ENCODE measurements at places on chromosomes 16 and 17.
A peak's percentile ranks its signal among the peaks of the same experiment; 100 is the strongest.

DNA sequence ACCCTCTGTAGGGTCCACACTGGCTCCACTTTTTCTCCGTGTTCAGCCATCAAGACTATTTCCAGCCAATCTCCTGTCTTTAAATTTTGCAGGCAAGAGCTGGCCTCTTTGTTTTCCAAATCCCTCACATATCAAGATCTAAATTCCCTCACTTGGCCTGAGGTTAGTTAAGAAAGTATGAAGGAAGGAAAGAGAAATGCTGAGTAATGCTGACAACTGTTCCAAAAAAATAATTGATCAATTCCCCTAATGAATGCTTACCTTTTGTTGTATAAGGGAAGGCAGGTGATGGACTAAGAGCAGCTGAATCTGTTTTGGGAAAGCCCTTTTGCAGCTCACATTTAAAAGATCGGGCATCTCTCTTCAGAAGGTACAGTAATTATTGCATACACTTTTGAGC is 105.1 kb upstream of the KCNJ16 start:
- DNase-seq = no peak

DNA sequence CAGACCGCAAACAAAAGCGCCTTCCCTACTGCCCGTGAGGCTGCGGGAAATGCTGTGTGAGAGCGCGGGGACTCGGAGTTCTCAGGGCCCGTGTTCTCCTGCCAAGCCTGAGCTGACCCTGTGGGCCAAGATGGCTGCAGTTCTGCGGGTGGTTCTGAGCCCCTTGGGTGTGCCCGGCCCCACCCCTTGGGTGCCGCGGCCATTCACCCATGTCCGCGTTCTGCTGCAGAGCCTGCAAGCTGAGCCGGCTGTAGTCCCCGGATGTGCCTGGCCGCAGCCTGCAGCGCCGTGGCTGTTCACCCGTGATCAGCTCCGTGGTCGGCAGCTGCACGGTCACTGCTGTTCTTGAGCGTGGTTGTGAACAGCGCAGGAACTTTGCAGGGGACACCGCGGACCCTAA is 20.0 kb downstream of the ACSF3 start:
- DNase-seq = no peak

DNA sequence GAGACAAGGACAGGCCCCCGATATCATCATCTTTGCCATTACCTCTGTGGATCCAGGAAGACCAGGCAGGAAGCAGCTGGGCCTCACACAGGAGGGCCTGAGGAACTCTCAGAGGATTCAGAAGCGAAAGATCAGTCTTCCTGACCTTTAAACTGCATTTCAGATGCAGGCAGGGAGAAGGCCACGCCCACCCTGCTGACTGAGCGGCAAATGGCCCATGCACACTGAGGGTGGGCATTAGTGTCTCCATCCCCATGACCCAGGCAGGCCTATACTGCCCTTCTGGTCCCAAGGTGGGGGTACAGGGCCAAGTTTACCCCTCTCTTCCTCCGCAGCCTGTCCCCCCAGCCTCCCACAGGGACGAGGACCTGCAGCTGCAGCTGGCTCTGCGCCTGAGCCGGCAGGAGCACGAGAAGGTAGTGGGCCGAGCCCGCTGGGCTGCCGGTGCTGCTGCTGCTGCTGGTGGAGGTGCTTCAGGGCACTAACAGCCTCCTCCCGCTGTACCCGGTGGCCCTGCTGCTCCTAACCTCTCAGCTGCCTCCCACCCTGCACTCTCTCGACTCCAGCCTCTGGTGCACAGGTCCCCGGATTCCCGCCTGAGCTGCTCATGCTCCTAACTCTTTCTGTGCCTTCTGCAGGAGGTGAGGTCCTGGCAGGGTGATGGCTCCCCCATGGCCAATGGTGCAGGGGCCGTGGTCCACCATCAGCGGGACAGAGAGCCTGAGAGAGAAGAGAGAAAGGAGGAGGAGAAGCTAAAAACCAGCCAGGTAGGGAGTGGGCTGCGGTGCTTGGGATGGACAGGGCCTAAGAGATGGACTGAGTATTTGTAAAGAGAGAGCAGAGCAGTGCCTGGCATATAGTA is 6.2 kb downstream of the EPN3 start:
- no peak for DNase-seq

- peak; percentile 63 for DNase-seq
Measured at GRCh38 chr17:57954397-57955182, 622 bp downstream of the CUEDC1 start.

GRCh38 chr17:29723278-29724047 is 100.8 kb upstream of the CORO6 start:
- DNase-seq = no peak

DNA sequence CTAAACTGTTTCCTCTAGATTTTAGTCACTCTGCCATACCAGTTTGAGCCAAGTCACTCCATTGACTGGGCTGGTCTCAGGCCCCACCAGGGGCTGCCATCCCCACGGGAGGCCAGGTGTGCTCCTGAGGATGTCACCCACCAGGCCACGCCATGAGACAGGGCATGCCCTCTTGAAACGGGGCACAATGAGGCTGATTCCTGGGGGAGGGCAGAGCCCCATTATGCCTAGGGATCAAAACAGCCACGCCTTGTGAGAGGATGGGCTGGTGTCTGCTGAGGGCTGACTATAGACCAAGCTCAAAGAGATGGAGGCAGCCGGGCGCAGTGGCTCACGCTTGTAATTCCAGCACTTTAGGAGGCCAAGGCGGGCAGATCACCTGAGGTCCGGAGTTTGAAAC is 21.5 kb downstream of the GINS2 start:
- DNase-seq = no peak

DNA sequence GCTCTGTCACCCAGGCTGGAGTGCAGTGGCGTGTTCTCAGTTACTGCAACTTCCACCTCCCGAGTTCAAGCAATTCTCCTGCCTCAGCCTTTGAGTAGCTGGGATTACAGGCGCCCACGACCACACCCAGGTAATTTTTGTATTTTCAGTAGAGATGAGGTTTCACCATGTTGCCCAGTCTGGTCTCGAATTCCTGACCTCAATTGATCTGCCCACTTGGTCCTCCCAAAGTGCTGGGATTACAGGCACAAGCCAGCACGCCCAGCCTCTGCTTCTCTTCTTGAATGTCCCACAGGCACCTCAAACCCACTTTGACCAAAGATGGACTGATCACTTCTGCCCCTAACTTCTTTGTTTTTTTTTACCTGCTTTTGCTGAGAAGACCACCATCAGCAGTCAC is 4.6 kb upstream of the ARL5C start:
- no peak for DNase-seq

- DNase-seq = no peak
Measured at GRCh38 chr16:88988980-88989811, 12.2 kb upstream of the CBFA2T3 start.

- peak; percentile 82 for DNase-seq
Measured at GRCh38 chr16:86971251-86971650, 345.9 kb downstream of the C16orf95 start.

DNA sequence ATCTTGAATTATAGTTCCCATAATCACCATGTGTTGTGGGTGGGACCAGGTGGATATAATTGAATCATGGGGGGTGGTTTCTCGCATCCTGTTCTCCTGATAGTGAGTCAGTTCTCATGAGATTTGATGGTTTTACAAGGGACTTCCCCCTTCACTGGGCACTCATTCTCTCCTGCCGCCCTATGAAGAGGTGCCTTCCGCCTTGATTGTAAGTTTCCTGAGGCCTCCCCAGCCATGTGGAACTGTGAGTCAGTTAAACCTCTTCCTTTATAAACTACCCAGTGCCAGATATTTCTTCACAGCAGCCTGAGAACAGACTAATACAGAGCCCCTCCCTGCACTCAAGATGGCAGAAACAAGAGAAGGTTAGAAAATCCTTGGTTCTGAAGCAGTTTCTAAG is 26.4 kb downstream of the LDAF1 start:
- DNase-seq = no peak

GRCh38 chr16:67658849-67659674 is 998 bp downstream of the ACD start:
- no peak for DNase-seq

DNA sequence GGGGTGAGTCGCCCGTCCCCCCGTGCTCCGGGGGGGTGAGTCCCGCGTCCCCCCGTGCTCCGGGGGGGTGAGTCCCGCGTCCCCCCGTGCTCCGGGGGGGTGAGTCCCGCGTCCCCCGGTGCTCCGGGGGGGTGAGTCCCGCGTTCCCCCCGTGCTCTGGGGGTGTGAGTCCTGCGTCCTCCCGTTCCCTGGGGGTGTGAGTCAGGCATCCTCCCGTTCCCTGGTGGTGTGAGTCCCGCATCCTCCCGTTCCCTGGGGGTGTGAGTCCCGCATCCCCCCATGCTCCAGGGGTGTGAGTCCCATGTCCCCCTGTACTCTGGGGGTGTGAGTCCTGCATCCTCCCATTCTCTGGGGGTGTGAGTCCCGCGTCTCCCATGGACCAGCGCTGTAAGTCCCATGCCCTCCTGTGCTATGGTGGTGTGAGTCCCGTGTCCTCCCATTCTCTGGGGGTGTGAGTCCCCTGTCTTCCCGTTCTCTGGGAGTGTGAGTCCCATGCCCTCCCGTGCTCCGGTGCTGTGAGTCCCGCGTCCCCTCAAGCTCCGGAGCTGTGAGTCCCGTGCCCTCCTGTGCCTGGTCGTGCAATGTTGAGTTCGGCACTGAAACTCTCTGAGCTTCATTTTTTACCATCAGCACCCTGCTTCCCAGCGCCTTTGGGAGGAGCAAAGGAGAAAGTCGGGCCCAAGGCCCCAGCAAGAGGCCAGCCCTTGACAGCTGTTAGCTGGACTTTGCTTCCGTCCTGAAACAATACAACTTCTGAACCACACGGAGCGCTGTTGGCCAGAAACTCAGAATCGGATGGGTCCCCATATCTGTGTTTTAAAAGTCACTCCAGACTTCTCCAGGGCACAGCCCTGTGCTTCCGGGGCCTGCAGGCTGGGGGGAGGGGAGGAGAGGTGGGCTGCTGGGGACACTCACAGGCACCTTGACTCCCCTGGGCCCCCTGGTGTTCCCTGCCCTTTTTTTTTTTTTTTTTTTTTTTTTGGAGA is 11.5 kb upstream of the ZC3H18 start:
- peak; percentile 53 for DNase-seq

- no peak for DNase-seq
Measured at GRCh38 chr16:19746561-19746960, 28.5 kb downstream of the IQCK start.

DNA sequence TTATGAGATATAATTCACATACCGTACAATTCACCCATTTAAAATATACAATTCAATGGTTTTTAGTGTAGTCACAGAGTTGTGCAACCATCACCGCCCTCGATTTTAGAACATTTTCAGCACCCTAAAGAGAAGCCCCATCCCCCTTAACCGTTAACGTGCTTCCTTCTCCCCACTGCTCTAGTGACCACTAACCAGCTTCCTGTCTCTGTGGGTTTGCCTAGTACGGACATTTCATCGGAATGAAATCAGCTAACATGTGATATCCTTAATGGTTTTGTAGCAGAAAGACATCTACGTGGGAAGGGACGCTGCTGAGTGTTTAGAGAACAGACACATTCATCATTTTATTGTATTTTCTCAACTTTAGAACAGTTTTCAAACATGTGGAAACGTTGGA is 80.8 kb upstream of the HSBP1 start:
- no peak for DNase-seq

GRCh38 chr17:55273579-55274354 is 9.0 kb downstream of the HLF start:
- DNase-seq = no peak

DNA sequence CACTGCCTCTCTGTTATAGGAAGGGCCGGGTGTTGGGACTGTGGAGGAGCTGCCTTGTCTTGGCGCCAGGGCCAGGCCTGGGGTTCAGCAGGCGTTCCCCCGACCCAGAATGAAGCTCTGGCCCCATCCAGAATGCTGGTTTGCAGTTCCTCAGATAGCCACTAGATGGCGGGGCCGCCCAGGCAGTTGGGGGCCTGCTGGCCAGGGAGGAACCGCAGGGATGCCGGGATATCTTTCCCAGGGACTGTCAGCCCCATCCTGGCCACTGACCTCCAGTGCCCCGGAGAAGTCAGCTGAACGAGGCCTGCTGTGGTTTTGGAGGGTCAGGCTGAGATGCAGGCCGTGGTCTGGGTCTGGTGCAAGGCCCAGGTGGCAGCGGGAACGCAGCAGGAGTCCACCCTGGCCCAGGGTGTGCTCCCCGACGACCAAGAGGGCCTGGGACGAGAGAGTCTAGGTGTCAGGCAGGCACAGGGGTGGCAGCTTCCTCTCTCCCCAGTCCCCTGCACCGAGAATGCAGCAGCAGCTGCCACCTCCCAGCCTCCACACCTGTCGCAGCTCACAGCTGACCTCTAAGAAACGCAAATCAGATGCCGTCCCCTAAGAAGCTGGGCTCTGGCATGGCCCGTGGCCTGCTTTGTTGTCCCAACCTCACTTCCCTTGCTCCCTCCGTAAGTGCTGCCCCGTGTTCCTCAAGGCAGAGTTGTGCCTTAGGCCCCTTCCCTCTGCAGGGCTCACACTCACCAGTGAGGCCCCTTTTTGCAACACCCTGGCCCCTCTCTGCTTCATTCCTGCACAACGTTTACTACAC is 51.2 kb downstream of the RMI2 start:
- peak; percentile 39 for DNase-seq

DNA sequence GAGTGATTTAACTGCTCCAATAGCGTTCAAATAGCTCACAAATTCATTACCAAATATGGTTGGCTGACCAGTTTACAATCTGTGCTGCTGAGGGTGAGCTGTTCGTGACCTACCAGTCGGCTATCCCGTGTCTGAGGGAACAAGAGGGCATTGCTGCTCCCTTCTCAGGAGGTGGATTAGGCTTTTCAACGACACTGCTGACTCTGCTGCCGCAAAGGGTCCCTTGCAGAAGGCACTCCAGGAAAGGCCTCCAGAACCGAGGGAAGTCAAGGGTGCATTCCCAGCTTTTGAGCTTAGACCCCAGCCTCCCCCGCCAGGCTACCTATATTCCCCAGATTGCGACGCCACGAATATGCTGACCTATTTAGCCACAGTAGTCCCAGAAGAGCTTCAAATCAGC is 32.3 kb downstream of the GJC1 start:
- no peak for DNase-seq

GRCh38 chr17:48818361-48818841 is 1.4 kb upstream of the TTLL6 start:
- DNase-seq = no peak
